ENCODE measurements at places on chromosomes 2 and 18.

- DNase-seq, result no peak
These were observed 673.9 kb downstream of the TRIB2 start for GRCh38 chr2:13390676-13391075.

- DNase-seq, result no peak
These were observed 86.6 kb downstream of the DTNB start for GRCh38 chr2:25586726-25587144.

DNA sequence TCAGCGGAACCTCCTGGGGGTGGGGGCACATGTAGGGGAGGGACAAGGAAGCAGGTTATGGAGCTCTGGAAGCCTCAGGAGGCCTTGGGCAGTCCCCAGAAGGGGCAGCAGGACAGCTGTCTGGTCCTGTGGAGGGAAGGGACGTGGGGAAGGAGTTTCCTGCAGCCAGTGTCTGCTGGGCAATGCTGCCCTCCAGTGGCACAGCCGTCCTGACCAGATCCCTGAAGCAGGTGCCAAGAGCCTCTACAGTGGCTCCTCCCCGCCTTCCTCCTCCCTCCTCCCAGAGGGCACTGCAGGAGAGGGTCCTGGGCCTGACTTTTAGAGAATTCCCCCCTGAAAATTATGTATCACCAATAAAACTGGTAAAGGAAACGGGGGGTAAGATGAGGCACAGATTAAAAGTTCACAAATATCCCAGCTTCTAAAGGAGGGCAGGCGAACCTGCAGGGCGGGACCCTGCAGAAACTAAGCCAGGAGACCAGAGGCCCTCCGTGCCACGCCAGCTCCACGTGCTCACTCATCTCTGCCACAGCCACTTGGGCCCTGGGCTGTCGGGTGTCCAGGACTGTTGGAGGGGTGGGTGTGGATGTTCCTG is 258.5 kb downstream of the TWIST2 start:
- peak; percentile 17 for DNase-seq

DNA sequence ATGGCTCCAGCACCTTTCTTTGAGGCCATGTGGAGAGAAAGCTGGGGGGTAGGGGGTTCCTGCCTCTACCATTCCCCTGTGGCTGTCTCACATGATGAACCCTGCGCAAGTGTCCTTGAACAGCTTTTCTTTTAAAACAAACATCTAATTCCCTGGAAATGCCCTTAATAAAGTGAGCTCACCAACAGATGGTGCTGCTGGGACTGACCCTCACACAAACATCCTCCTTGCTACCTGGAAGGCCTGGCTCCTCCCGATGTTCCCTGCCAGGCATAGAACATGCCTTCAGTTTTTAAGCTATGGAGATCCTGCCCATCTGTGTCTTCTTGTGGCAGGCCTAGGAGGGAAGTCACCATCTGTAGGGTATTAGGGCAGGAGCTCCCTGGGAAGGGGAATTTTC is 60.7 kb upstream of the GATA6 start:
- no peak for DNase-seq

GRCh38 chr18:13558790-13559189 is 167.6 kb downstream of the FAM210A start:
- DNase-seq, result no peak

DNA sequence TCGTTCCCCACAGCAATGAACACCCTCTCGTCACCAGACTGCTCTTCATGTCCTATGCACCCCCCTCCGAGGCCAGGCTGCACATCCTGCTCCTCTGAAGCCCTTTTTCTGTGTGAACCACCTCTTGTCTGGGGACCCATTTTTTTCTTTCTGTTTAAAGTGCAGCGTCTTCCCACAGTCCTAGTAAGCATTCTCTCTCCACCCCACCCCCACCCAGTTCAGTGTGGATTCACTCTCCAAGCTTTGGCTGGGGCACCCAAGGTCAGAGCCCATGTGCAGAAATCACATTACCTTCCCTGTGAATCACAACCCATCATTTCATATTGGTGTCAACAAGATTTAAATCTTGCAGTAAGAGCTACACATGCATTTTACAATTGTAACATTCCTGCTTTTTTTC is 26.4 kb upstream of the PKDCC start:
- no peak for DNase-seq

DNA sequence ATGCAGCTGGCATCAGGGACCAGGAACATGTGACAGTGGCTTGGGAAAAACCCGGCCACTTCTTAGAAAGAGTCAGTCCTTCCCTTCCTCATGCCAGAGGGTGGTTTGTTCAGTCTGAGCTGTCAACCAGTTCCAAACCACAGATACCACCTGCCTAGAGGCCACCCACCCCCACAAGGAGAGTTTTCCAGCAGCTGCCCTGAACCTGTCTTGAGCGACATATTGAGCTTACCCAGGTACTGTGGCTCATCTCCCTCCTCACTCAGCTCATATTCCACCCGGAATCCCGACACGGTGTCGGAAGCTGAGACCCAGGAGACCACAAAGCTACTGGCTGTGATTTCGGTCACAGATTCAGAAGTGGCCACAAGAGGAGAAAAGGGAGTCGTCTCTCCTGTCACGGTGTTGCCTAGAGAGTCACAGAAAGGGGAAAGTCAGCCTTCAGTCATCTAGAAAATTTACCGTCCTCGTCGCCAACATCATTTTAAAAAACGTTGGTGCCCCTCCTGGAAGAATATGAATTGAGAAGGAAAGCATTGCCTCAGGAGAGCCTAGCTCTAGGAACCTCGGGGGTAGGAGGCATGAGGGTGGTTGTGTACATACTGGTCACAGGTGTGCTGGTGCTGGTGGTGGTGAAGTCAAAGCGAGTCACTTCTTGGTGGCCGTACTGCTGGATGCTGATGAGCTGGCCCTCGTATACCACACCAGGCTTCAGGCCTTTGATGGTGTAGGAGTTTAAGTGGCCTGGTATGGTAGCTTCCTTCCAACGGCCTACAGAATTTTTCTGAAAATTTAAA is 26.3 kb downstream of the FN1 start:
- no peak for DNase-seq

Data from NCI-H774 (cell line).